Stimulated activated CD4-positive, alpha-beta T cell treated with anti-CD3 and anti-CD28 coated beads, Interleukin-4, amount 100 ng/mL, for 1 hour (primary cell): ENCODE measurements at places on chromosomes 2 and 18.

- no peak for DNase-seq
These were observed 73.7 kb upstream of the MSTN start for GRCh38 chr2:190136259-190136658.

- no peak for DNase-seq
These were observed 136.2 kb downstream of the MTX2 start for GRCh38 chr2:176405477-176405876.

DNA sequence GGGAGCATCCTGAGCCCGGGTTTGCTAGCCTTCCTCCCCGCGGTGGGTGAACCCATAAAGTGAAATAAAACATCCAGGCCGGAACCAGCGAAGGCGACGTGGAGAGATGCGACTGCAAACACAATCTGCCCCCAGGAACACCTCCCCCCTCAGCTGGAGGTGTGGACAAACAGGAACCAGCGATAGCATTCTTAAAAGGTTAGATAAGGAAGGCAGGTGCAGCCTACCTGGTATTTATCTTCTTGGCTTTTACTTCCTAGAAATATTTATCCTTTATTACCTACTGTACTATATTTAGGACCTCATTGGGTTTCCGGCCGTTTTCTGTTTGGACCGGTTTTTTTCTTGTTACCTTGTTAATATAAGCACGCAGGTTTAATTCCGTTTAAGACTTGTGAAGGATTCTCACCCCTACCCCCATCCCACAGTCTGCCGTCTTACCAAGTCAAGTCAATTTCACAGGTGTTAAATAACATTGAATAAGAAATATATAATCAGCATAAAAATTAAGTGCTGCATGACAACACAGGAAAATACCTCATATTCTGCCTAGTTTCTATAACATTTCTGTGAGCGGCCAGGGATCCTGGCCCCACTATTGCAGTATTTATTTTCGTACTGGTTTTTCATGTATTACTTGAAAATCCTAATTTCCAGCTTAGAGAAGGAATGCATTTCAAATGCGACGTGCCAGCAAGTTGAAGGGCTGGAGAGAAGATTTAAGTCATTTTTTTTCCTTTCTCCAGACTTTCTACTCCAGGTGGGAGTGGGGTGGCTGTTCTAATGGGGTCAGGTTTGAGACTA lies 224.0 kb upstream of the ID2 start:
- no peak for DNase-seq

- DNase-seq: no peak
These were observed 51.5 kb downstream of the ETAA1 start for GRCh38 chr2:67448648-67449047.

GRCh38 chr2:3461801-3462492 lies 57.4 kb downstream of the ADI1 start:
- no peak for DNase-seq

- DNase-seq: no peak
These were observed 108.7 kb upstream of the FSHR start for GRCh38 chr2:49262801-49263560.

DNA sequence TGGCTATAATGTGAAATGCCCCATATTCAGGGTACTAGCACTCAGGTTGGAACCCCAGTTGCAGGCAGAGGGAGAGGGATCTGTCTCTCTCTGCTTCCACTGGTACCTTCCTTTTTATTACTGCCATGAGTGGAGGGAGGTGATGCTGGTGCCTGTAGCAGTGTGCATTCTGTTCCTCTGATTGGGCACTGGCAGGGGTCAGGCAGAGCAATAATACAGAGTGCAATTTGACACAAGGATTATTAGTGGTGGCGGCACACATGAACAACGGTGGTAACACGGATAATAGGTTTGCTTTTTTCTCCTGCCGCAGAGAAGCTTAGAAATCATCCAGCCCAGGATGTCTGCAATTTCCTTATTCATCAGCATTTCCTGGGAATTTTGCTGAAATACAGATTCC lies 525.7 kb downstream of the SLC4A3 start:
- no peak for DNase-seq
